MV-4-11 (cell line): ENCODE measurements at places on chromosomes 1 and 21.

- peak; percentile 94 for DNase-seq
These were observed 79.3 kb upstream of the LYST start for GRCh38 chr1:235945775-235946570.

- DNase-seq, result no peak
These were observed 162.9 kb downstream of the RYR2 start for GRCh38 chr1:237204841-237205240.

DNA sequence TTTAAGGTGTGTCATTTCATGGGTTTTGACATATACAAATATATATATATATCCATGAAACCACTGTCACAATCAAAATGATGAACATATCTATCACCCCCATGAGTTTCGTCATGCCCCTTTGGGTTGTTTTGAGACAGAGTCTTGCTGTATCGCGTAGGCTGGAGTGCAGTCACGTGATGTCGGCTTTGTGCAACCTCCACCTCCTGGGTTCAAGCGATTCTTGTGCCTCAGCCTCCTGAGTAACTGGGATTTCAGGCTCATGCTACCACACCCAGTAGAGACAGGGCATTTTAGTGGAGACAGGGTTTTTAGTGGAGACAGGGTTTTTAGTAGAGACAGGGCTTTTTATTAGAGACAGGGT, 8.0 kb downstream of the HJV start:
- DNase-seq, result no peak

GRCh38 chr1:173414136-173414535, 63.0 kb upstream of the PRDX6 start:
- peak; percentile 66 for DNase-seq

- no peak for DNase-seq
These were observed 31.6 kb downstream of the KRTAP10-1 start for GRCh38 chr21:44508426-44508710.

DNA sequence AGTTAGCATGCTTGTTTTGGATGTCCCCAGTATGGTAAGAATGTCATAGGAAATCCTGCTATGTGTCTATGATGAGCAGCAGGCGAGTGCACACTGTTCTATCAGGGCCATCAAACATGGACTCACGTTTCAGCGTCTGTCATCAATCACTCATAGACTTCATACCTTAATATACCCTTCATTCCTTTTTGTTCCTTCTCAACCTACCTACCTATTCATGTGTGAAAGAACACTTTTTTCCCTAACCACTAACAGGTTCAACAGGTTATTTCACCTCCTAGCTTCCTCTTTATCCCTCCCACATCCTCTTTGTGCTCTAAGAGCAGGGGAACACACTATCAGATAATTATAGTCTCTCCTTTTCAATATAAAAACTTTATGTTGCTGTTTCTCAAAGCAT, 300.6 kb downstream of the TM2D1 start:
- DNase-seq, result no peak
